NCI-H1417 treated with DMSO at 0.1 percent for 48 hours (cell line): ENCODE measurements at places on chromosomes 7 and 10.

- no peak for DNase-seq
Observed at GRCh38 chr10:52423369-52423768, 109.3 kb downstream of the DKK1 start.

GRCh38 chr7:1246871-1247526 is 14.3 kb downstream of the UNCX start:
- no peak for DNase-seq

DNA sequence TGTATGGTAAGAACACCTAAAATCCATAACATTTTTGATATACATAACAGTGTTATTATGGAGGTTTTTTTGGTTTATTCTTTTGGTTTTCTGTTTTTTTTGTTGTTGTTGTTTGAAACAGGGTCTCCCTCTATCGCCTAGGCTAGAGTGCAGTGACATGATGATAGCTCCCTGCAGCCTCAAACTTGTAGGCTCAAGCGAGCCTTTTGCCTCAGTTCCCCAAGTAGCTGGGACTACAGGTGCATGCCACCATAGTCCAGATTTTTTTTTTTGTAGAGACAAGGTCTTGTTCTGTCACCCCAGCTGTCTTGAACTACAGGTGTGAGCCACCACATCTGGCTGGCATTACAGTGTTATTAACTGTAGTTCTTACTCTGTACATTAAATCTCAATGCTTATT is 83.7 kb downstream of the TRIM24 start:
- no peak for DNase-seq

DNA sequence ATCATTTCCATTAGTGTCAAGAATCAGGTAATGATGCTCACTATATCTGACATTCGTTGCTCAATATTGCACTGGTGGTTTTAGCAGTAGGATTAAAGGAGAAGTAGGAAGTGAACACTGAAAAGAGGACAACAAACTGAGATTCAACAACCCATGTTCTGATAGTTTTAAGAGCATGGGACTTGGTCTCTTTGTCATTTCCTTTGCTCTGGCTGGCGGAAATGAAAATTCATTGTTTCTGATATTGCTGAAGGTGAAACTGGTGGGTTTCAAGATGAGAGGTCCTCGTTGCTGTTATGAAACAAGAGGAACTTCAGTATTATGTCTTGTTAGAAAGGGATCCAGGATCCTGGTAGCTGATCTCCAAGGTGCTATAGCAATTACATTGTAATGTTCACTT is 129.0 kb downstream of the DNAH11 start:
- no peak for DNase-seq

DNA sequence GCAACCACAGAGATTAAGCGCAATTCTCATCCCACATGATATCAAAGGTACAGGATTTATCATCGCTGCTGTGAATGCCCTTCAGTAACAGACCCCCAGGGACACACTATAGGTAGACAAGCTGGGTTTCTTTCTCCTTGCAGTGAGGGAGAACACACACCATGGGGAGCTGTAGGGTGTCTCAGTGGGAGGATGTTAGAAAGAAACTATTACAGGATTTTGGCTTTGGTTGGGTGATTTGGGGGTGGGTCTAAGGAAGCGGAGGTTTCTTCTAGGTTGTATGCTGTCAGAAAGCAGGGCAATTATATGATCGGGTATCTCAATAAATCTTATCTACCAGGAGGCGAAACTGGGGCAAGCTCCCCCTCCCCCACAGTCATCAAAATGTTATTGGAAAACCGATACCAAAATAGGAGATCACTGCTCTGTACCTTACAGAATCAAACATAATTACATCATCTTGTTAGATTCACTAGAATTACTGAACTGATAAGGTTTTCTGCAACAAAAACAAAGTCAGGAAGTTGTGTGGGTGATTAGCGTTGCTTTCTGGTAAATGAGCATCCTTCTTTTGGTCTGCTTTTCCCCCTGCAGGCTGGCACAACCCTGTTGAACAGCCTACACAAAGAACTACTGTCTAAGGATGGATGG is 209.7 kb downstream of the TEX36 start:
- no peak for DNase-seq

GRCh38 chr10:10660054-10660453 is 357.6 kb upstream of the CELF2 start:
- no peak for DNase-seq
